ENCODE measurements at places on chromosomes 6 and 20.

- no peaks in the 10 kb centered on the region for H3K4me1 ChIP-seq
- peaks cover 38% of the 10 kb centered on the region for H3K36me3 ChIP-seq
- no peaks in the 10 kb centered on the region for H3K27me3 ChIP-seq
- no peak for DNase-seq
- H3K27ac ChIP-seq, result no peak overlapping the region
- H3K4me3 ChIP-seq, result no peak overlapping the region
Measured at GRCh38 chr20:38573413-38573812, 7.6 kb upstream of the ADIG start.

DNA sequence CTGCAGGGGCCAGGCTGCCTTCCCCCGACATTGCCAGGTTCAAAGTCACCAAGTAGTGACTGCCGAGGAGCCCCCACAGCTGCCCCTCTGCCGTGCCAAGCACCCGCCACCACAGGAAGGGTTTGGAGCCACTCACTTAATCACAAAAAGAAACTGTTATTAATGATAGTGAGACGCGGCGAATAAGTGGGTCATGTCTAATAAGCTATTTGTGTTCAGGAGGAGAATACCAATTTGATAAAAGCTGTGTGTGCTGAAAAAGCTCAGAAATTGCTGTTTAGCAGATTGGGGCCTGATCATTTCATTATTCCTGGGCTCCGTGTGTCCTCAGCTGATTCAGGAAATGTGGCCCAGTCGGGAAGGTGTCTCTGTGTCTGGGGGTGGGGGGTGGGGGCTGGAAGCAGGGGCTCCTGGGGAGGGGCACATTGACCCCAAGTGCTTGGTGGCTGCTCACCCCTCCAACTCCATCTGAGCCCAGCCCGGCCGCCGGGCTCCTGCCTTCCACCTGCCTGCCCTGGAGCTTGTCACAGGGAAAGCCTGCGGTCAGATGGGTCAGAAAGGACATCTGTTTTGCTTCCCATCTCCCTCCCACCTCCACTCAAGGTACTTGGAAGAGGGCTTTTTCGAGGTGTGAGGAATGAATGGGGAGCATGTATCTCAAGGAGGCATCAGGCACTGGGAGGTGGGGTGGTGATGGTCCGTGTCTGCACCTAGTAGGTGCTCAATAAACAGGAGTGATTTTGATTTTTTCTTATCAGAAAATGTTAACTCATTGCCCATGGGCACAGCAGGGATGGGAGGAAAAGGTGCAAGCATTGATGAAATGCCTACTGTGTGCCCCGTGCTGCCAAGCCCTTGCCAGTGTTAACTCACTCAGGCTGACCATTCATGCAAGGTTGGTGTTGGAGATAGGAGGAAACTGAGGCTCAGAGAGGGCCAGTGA is 3.0 kb downstream of the VSTM2L start:
- no peak overlapping the region for H3K27ac ChIP-seq
- no peaks in the 10 kb centered on the region for H3K36me3 ChIP-seq
- no peak overlapping the region for H3K4me3 ChIP-seq
- H3K4me1 ChIP-seq, result peaks cover 11% of the 10 kb centered on the region
- H3K27me3 ChIP-seq, result peaks cover 62% of the 10 kb centered on the region
- DNase-seq, result no peak

GRCh38 chr6:170416959-170417606 is 110.5 kb downstream of the FAM120B start:
- H3K4me1 ChIP-seq, result no peaks in the 10 kb centered on the region
- H3K27ac ChIP-seq, result no peak overlapping the region
- DNase-seq, result no peak
- H3K4me3 ChIP-seq, result no peak overlapping the region
- H3K36me3 ChIP-seq, result no peaks in the 10 kb centered on the region

DNA sequence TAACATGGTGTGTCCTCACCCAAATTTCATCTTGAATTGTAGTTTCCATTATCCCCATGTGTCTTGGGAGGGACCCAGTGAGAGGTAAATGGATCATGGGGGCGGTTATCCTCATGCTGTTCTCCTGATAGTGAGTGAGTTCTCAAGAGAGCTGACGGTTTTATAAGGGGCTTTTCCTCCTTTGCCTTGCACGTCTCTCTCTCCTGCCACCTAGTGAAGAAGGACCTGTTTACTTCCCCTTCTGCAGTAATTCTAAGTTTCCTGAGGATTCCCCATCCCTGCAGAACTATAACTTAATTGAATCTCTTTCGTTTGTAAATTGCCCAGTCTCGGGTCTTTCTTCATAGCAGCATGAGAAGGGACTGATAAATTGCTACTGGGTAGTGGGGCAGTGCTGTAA is 789.3 kb downstream of the FRK start:
- no peaks in the 10 kb centered on the region for H3K4me1 ChIP-seq
- peaks cover 6% of the 10 kb centered on the region for H3K36me3 ChIP-seq
- no peak for DNase-seq
- H3K27me3 ChIP-seq, result no peaks in the 10 kb centered on the region

- H3K27me3 ChIP-seq, result no peaks in the 10 kb centered on the region
- peaks cover 20% of the 10 kb centered on the region for H3K4me1 ChIP-seq
- no peak overlapping the region for H3K4me3 ChIP-seq
Measured at GRCh38 chr6:109467696-109468095, 12.1 kb upstream of the MICAL1 start.

GRCh38 chr6:3355358-3356055 is 96.8 kb downstream of the PSMG4 start:
- peak overlapping the region; percentile 79 for H3K4me3 ChIP-seq
- H3K4me1 ChIP-seq, result peaks cover 10% of the 10 kb centered on the region
- H3K27me3 ChIP-seq, result no peaks in the 10 kb centered on the region
- H3K36me3 ChIP-seq, result peaks cover 15% of the 10 kb centered on the region
- H3K27ac ChIP-seq, result peak overlapping the region; percentile 89
- DNase-seq, result no peak

DNA sequence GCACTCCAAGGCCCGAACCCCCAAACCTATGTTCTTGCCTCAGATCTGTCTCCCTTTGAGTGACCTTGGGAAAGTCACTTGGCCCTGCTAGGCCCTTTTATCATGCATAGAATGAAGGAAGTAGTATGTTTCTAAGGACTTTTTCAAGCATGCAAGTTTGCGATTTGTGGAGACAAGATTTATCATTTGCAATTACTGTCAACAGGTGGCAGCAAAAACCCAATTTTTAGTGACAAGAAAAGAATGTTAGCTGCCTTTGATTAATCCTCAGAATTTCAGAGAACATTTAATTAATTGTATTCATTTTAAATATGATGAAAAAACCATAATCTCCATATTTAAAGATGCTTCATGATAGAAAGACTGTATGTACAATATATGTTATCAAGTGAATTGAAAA is 28.3 kb upstream of the PREP start:
- no peak overlapping the region for H3K4me3 ChIP-seq
- no peaks in the 10 kb centered on the region for H3K4me1 ChIP-seq
- H3K36me3 ChIP-seq, result no peaks in the 10 kb centered on the region
- no peaks in the 10 kb centered on the region for H3K27me3 ChIP-seq

DNA sequence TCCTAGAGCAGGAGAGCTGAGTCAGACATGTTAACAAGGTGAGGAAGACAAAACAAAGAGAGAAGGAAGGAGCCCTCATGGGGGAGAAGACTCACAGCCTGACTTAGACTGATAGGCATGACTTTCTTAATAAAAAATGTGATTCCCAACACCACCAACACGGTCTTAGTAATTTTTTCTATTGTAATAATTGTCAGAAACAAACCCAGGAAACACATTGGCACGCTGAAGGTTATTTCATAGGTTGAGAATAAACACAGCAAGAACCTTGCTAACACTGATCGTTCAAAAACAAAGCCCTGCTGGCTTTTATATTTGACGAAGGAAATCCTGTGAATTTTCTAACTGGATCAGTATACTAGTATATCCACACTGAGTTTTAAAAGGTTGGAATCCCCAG is 286.8 kb downstream of the HACE1 start:
- H3K4me1 ChIP-seq, result no peaks in the 10 kb centered on the region
- H3K27ac ChIP-seq, result no peak overlapping the region
- DNase-seq, result no peak
- no peaks in the 10 kb centered on the region for H3K36me3 ChIP-seq
- no peak overlapping the region for H3K4me3 ChIP-seq

GRCh38 chr6:156150391-156150790 is 626.8 kb upstream of the ARID1B start:
- H3K4me3 ChIP-seq, result no peak overlapping the region
- H3K36me3 ChIP-seq, result no peaks in the 10 kb centered on the region
- H3K27ac ChIP-seq, result no peak overlapping the region
- no peak for DNase-seq
- H3K27me3 ChIP-seq, result no peaks in the 10 kb centered on the region
- no peaks in the 10 kb centered on the region for H3K4me1 ChIP-seq

DNA sequence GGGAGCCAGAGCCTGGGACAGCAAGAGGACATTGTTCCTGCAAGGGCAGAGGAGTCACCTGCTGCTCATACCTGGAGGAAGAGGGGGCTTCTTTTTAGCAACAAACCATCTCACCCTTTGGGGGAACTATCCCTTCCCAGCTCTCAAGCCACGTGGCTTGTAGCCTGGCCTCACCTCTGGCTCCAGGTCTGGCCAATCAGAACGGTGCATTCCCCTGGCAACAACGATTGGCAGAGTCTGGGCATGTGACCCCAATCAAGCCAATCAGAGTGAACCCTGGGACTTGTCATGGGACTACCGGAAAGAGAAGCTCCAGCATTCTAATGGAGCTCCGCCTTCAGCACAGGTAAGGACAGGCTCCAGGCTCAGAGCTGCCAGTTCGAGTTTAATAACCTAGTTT is 33.6 kb downstream of the KCNB1 start:
- H3K36me3 ChIP-seq, result no peaks in the 10 kb centered on the region
- peaks cover 89% of the 10 kb centered on the region for H3K27me3 ChIP-seq
- no peak overlapping the region for H3K27ac ChIP-seq
- H3K4me1 ChIP-seq, result no peaks in the 10 kb centered on the region
- H3K4me3 ChIP-seq, result no peak overlapping the region

- DNase-seq, result no peak
- peaks cover 33% of the 10 kb centered on the region for H3K4me1 ChIP-seq
- H3K27ac ChIP-seq, result no peak overlapping the region
- H3K27me3 ChIP-seq, result no peaks in the 10 kb centered on the region
- no peak overlapping the region for H3K4me3 ChIP-seq
Measured at GRCh38 chr20:8019998-8020247, 362 bp upstream of the TMX4 start.

- DNase-seq, result no peak
- no peak overlapping the region for H3K27ac ChIP-seq
- H3K4me1 ChIP-seq, result no peaks in the 10 kb centered on the region
- H3K27me3 ChIP-seq, result no peaks in the 10 kb centered on the region
Measured at GRCh38 chr6:35090734-35091133, 50.4 kb downstream of the TCP11 start.

GRCh38 chr20:52540509-52540908 is 348.9 kb upstream of the ZFP64 start:
- H3K27ac ChIP-seq, result no peak overlapping the region
- peaks cover 8% of the 10 kb centered on the region for H3K4me1 ChIP-seq
- peak; percentile 13 for DNase-seq

GRCh38 chr6:17899491-17899890 is 87.9 kb downstream of the KIF13A start:
- no peaks in the 10 kb centered on the region for H3K36me3 ChIP-seq
- no peak overlapping the region for H3K4me3 ChIP-seq
- no peak overlapping the region for H3K27ac ChIP-seq
- H3K27me3 ChIP-seq, result peaks cover 18% of the 10 kb centered on the region
- DNase-seq, result no peak
- no peaks in the 10 kb centered on the region for H3K4me1 ChIP-seq

DNA sequence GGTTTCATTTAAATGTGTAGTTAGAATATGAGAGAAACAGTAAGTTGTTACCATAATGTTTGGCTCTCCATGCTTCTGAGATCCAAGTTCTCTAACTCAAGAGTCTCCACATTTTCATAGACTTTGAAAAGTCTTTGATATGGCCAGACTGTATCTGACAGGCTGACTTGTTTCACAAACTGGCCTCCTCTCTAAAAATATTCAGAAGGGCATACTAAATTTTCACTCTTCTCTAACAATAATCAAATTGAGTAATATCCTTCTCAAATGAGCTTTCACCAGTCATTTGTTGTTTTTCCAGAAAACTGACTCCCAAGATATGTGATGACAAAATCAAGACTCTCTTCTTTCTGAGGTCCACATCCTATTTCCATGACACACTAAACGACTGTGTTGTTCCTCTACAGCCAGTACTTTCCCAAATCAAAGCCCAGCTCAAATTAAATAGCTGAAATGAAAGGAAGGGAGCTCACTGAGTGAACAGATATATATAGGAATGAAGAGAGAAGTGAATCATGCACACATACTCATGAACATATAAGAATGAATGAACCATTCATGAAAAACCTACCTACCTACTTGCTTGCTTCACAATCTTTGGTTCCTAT is 15.1 kb downstream of the HIVEP2 start:
- no peaks in the 10 kb centered on the region for H3K27me3 ChIP-seq
- peak overlapping the region; percentile 93 for H3K4me3 ChIP-seq
- peaks cover 47% of the 10 kb centered on the region for H3K4me1 ChIP-seq
- H3K36me3 ChIP-seq, result peaks cover 24% of the 10 kb centered on the region
- DNase-seq, result no peak

DNA sequence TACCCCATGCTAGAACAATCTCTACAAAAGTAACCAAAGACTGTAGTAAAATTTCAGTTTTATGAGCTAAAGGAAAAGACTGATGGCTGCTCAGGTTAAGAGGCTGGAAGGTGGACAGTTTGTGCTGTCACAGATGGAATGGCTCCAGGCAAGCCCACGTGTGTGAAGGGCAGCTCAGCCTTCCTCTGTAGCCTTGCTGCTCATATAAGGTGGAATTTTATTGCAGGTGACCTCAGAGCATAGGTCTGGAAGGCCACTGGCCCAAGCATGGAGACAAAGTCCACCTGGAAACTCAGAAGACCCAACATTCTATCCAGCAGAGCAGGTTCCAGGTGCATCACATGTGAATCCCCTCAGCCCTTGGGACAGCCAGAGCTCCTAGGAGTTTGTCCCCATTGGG is 53.6 kb downstream of the KAT14 start:
- H3K36me3 ChIP-seq, result peaks cover 15% of the 10 kb centered on the region
- no peak for DNase-seq
- no peaks in the 10 kb centered on the region for H3K27me3 ChIP-seq
- H3K27ac ChIP-seq, result no peak overlapping the region

DNA sequence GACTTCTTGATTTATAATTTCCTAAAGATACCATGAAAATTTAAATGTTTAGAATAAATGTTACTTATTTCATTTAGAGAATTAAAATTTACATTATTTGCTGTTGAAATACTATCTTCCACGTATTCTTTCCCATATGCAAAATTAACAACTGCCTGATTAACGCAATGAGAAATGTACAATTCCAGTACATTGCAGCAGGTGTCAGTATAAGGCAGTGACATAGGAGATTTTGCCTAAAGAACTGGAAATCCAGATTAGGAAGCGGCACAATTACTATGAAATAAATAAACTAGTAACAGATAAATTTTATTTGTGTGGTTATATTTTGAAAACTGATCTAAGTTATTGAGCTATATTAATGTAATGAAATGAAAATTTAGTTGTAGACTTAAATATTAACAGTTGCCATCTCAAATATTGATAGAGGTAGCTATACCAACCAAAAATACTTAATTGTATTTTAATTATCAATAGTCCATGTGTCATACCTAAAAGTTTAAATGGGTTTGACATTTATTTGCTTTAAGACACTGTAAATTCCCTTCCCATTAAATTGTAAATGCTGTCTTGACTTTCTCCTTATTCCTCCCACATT is 300.2 kb downstream of the UTRN start:
- H3K4me3 ChIP-seq, result no peak overlapping the region
- H3K4me1 ChIP-seq, result peaks cover 32% of the 10 kb centered on the region
- no peak for DNase-seq
- H3K36me3 ChIP-seq, result peaks cover 10% of the 10 kb centered on the region

GRCh38 chr6:27608916-27609883 is 136.3 kb upstream of the ZNF184 start:
- DNase-seq, result no peak
- no peak overlapping the region for H3K4me3 ChIP-seq
- peaks cover 16% of the 10 kb centered on the region for H3K36me3 ChIP-seq
- H3K4me1 ChIP-seq, result no peaks in the 10 kb centered on the region
